ENCODE measurements at places on chromosomes 4 and X. TPM values are rescaled to one million over a fixed set of nuclear protein-coding genes. Genes with fewer than 3 reads are reported as not detected.

TMSB15A gene
- total RNA-seq = not detected

BEX1 gene
- 1.1 TPM for total RNA-seq

ARR3 gene
- not detected for total RNA-seq

IL2RG gene
- 19.8 TPM for total RNA-seq

RNF128 gene
- 20.0 TPM for total RNA-seq

HERC5 gene
- 2.6 TPM for total RNA-seq
